Central memory CD4-positive, alpha-beta T cell (primary cell): ENCODE measurements at places on chromosomes 3 and 15.

DNA sequence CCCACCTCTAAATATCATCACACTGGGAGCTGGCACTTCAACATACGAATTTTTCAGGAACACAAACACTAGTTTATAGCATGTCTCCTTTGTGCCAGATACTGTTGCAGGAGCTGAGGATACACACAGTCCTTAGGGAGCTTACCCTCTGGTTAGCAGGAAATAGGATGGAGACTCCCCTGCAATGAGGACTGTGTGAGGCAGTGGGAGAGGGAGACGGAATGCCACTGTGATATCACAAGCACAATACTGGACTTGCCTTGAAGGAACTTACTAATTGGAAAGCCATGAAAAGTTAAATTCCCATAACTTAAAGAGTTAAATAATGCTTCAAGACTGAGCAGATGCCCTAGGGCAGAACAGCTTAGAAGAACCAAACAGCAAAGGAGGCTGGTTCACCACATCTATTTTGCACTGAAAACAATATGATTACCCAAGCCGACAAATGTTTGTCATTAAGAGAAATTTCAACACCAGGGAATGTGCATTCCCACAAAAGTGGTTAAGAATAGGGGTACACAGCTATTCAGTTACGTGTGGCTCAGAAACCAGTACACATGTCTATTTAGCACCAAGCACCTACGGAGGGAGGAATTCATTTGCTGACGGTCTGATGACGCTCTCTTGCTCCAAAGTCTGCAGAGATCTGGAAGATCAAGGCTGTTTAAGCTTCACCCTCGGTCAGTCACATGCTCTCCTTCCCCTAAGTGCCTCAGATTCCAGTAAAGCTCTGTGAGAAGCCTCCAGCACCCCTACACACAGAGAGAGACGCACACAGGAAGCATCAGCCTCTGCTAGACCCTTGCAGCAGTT is 5.2 kb downstream of the TBC1D2B start:
- DNase-seq: peak; percentile 57

DNA sequence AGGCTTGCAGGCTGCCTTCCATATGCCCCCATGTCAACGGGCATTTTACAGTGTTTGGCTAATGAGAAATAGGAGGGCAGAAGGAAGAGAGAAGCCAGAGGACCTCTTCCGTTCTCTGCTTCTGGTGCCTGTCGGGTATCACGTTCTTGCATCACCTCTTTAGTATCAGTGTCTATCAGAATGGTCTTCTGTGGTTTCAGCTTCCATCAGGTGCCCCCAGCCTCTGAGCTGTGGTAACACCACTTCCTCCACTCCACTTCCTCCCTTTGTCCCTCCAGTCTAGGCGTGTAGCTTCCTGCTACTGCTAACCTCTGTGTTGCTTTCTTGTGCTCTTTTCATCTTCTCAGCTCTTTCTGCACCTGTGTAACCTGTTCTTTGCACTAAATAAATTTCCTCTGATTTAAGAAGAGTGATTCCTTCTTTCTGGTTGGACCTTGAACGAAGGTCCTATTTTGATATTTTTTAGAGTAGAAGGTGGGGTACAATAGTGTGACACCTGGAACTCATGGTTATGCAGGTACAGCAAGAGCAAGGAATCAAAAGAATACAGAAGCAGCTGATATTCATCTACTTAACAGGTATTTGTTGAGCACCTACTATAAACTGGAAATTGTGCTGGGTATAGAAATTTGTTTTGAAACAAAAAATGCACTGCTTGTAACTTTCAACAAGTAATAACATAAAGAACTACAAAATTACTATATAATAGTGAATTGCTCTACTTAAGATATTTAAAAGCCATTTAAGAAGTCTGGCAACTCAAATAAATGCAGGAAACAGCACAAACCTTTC is 27.4 kb upstream of the FOXB1 start:
- DNase-seq: peak; percentile 86

GRCh38 chr3:59056706-59057105 is 6.9 kb upstream of the CFAP20DC start:
- no peak for DNase-seq

GRCh38 chr15:37678124-37678523 is 256.3 kb upstream of the TMCO5A start:
- no peak for DNase-seq

GRCh38 chr3:147246906-147247305 is 159.4 kb downstream of the ZIC4 start:
- no peak for DNase-seq
